Stimulated activated CD4-positive, alpha-beta T cell treated with anti-CD3 and anti-CD28 coated beads, Interleukin-15, amount 100 ng/mL, for 1 hour (primary cell): ENCODE measurements at places on chromosomes 16 and 17.

DNA sequence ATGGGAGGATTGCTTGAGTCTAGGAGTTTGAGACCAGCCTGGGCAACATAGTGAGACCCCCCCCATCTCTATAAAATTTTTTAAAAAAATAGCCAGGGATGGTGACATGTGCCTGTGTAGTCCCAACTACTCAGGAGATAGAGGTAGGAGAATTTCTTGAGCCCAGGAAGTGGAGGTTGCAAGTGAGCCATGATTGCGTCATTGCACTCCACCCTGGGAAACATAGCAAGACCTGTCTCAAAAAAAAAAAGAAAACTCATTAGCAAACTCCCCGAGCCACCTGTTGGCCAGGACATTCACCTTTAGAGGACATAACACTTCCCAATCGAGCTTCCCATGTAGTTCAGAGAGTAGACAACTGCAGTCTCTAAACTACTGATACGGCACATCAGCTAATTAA is 274.2 kb downstream of the ABCC12 start:
- no peak for DNase-seq

GRCh38 chr17:81486199-81486810 is 26.3 kb downstream of the ACTG1 start:
- no peak for DNase-seq

- no peak for DNase-seq
Measured at GRCh38 chr16:56861092-56861610, 3.9 kb upstream of the SLC12A3 start.

DNA sequence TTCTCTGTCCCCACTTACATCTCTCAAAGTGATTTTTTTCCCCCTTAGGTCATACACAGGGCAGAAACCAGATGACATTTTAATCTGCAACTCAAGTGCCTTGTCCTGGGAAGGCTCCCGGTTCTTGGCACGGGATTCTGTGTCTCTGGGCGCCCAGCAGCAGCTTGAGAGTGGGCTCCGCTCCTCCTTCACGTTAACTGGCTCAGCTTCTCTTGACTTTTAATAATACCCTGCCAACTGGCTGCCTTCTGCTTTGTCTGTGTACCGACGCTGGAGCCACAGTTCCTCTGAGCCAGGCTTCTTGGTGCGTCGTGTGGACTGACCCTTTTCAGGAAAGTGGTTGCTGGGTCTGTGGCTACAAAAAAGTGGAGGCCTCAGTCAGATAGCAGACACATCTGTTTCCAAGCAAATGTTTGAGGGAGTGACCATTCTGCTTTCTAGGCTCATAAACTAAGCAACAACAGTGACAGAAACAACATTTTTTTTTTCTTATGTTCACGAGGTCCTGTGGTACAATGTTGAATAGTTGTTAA is 64.9 kb downstream of the IRF8 start:
- no peak for DNase-seq

DNA sequence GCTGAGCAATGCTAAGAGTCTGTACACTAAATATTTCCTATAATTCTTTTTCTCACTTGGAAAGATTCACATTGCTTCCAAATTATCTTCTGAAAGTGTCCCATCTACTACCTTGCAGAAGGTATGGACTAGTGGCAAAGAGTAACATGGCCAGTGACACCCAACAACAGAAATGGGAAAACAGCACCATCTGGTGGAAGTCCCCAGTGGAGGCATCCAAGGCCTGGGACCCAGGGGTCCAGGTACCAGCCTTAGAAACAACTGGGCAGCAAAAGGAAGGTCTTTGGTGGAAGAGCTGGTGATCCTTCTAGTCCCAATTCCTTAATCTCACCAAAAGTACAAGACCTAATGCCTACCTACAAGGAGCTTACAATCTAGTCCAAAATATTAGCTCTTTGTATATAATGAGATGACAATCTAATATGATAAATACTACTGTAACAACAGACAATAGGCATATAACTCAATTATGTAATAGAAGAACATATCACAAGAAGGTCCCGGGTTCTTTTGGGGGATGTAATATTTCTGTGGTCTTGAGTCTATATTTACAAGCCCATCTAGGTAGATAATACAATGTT is 55.3 kb downstream of the SKAP1 start:
- no peak for DNase-seq

DNA sequence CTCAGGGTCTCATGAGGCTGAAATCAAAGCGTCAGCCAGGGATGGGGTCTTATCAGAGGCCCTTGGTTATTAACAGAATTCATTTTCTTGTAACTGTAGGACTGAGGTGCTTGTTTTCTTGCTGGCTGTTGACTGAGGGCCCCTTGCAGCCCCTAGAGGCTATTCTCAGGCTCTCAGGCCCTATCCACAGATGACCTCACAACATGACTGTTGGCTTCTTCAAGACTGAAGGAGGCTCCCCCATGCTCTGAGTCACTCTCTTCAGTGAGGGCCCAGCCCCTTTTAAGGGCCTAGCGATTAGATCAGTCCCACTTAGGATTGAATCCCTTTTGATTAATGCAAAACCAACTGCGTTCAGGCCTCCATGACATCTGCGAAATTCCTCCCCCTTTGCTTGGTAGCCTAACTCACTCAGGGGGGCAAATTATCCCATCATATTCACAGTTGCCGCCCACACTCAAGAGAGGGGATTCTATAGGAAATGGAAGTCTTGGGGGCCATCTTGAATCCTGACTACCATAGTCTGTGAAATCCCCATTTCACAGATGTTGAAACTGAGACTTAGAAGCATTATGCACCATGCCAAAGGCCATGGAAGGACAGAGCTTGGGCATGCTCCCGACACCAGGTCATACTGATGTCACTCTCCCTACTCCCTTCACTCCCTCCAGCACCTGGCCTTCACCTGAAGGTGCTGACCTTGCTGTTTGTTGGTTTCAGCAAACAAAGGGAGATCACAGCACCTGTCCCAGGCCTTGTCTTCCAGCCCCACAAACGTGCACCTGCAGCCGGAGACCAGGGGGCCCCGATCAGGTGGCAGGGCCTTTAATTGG is 592.3 kb downstream of the MAF start:
- DNase-seq: no peak

DNA sequence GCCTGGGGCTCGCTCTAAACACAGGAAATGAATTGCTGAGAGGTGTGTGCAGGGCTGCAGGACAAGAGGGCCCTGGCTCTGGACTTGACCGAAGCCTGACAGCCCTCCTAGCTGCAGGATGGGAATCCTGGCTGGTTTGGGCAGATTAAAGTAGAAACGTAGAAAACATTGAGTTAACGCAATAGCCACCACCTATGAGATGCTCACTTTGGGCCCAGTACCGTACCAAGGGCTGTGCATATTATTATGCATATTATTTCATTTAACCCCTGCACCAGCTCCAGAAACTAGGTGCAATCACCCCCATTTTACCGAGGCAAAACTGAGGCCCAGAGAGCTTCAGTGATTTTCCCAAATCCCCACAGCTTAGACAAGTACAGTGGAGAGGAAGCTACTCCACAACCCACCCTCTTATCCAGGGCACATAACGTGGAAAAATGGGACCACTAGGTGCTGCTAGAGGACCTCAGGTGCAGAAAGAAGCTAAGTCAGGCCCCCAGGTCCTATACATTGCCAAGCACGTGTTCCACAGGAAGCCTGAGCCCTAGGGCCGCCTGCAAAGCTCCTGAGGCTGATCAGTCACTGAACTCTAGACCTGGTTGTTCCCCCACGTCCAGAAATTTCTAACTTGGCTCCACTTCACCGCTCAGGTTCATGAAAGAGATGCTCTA is 79.2 kb downstream of the MYH11 start:
- no peak for DNase-seq

GRCh38 chr16:21565507-21565860 is 33.9 kb upstream of the METTL9 start:
- no peak for DNase-seq

GRCh38 chr16:87407511-87408112 is 15.5 kb downstream of the MAP1LC3B start:
- DNase-seq: no peak

DNA sequence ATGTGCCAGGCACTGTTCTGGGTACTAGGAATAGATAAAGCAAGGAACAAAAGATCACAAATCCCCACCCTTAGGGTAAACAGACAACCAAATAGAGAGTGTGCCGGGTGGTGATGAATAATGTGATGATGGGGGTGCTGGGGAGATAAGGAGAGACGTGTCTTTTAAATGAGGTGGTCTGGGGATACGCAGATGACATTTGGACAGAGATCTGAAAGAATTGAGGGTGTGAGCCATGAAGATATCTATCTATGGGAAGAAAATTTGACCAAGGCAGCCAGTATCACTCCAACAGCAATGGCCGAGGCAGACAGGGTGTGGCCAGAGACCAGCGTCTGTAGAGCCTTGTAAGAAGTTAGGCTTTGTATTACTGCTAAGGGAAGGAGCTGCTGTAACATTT is 165.3 kb downstream of the MRTFB start:
- DNase-seq: no peak

GRCh38 chr17:76742958-76743357 is 5.0 kb downstream of the MFSD11 start:
- no peak for DNase-seq

- no peak for DNase-seq
Measured at GRCh38 chr17:46832945-46833839, 14.7 kb upstream of the WNT3 start.

- DNase-seq: no peak
Measured at GRCh38 chr16:81443688-81444447, 740 bp upstream of the CMIP start.

DNA sequence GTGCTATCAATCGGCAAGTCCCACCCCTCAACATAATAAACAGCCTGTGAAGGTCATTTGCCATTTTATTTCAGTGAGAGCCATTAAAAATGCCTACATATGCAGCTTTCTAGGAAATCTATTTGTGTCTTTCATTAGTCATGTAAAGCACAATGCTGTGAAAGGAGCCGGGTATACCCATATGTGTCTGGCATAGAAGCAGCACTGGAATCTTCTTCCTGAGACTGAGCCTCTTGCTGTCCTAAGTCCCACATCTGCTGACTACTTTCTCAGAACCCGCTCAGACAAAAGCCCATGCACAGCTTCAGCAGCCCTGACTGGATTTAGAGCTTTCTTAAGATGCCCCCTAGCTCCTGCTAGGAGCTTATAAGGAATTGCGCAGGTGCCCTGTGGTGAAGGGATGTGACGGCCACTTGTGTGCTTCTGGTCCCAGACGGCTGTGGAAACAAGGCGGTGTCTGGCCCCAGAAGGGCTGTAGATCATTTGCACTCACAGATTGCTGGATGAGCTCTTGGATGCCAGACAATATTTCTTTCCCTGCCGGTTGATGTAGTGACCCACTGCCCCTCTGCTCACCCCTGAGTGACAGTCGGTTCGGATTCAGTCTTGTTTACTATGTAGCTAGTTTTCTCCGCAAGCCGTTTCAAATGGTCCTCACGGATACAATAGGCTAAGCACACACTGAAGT is 172.2 kb downstream of the ANKFN1 start:
- no peak for DNase-seq

DNA sequence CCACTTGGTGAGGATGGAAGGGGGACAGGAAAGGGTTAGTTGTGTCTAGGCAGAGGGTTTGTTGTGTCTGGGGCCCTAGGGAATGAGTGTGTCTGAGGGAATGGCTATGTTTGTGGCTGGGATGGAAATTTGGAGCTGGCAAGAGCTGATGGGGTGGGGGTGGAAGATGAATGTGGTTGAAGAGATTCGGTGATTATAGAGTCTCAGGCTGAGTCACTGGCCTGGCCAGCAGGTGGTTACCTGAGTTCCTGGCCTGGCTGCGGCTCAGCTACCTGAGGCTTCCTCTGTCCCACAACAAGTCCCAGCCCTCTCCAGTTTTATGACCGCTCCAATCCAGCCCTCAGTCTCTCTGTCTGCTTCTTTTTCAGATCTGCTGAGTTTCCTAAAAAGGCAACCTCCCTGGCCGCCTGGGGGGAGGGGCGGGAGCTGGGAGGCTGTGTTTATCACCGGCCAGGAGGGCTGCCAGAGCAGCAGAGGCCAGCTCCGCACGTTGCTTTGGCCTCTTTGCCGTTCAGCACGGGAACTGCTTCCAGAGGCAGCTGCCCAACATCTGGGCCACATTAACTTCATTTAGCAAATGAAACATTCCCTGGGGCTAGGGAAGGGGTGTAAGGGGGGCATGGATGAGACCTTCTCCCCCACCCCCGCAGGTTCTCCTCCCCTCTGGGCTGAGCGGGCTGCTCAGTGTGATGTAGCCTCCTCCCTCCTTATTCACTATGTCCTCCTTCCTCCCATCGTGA is 21.8 kb downstream of the ITGB3 start:
- no peak for DNase-seq

DNA sequence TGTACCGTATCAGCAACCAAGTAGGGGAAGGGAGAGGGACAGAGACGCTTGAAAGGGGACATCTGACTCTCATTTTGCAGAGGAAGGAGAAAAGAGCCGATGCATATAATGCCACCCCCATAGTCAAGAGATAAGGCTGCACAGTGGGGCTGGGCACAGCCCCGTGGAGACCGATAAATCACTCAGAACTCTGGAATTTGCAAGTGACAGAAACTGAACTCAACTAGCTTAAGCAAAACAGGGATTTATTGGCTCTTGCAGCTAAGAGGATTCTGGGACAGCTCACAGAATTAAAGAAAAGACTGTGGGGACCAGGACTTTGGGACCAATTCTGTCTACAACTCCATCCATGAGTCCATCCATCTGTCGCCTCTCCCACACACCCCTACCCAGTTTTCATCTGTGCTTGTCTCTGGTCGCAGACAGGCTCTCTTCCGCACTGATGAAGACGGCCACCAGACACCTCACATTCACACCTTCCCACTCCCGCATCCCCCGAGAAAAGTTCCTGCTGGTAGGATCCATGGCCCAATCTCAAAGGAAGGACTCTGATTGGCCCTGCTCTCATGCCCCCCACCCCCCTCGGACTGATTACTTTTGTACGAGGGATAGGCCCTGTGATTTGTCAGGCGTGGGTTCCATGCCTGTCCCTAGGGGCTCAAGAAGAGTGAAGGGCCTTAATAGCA is 105.9 kb upstream of the RPL38 start:
- no peak for DNase-seq

DNA sequence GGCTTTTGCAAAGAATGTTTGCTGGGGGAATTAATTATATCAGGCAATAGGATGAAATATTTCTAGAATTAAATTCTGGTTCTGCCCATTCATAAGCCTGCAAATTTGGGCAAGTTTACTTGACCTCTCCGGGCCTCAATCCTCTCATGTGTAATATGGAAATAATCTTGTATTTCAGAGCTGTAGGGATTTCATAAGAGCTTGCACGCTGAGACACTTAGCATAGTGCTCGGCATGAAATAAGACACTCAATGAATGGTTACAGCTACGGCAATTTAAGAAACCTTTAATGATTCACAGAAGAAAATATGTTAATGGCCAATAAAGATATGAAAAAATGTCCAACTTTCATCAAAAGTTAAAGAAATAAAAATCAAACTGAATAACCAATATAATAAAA is 40.6 kb upstream of the PITPNM3 start:
- DNase-seq: no peak

GRCh38 chr16:1906055-1906845 is 12.0 kb downstream of the HS3ST6 start:
- no peak for DNase-seq

DNA sequence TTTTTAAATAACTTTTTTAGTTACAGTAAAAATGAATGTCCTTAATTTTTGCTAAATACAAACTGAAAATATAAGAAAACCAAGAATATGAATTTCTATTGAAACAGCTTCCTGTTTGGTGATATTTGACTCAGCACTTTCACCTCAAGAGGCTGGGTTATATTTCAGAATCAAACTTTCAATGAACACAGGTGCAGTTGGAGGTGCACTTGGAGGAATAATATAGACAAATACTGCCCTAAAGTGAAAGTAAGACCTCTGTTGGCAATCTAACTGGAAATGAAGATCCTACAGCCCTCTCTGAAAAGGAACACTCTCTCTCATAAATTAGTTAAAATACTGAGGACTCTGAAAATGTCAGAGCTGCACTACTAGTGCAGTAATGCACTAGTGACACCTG is 106.2 kb downstream of the BRIP1 start:
- no peak for DNase-seq
